GM23338 (cell line): ENCODE measurements at places on chromosomes 3 and 15.

DNA sequence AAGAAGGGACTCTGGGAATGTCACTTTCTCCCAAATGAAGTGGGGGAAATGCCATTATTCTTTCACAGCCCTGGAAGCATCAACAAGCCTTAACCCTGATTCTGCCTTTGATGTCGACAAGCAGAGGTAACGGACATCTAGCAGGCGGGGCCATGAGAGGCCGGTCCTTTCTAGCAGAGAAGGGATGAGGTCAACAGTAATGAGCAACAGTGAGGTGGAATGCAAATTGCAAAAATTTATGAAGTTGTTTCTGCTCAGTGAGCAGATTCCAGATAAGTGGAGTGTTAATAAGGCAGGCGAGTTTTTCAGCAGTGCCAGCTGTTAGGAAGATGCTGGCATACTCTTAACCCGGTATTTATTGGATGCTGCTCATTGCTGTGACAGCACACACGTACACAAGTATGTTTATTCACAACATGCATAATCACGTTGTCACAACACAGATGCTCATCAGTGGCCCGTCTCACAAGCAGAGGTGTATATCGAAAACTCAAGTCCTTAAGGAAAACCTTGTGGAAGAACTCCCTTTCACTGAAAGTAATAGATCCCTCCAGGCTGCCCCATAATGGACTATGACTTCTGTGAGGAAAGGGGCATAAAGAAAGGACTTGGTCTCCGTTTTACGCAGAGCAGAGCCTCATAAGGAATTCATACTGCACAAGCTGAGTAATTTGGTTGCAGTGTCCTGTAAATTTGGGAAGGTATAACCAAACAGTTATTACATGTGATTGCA, 329.0 kb downstream of the IGSF11 start:
- H3K4me3 ChIP-seq = no peak overlapping the region
- no peaks in the 10 kb centered on the region for H3K27me3 ChIP-seq
- no peaks in the 10 kb centered on the region for H3K4me1 ChIP-seq
- no peak for DNase-seq
- H3K36me3 ChIP-seq = no peaks in the 10 kb centered on the region
- no peak overlapping the region for H3K27ac ChIP-seq

- H3K4me1 ChIP-seq = no peaks in the 10 kb centered on the region
- H3K27me3 ChIP-seq = no peaks in the 10 kb centered on the region
- no peaks in the 10 kb centered on the region for H3K36me3 ChIP-seq
- H3K27ac ChIP-seq = no peak overlapping the region
- no peak for DNase-seq
- H3K4me3 ChIP-seq = no peak overlapping the region
Measured at GRCh38 chr3:176759815-176760506, 437.3 kb downstream of the TBL1XR1 start.

GRCh38 chr15:52103217-52104207, 9.1 kb downstream of the BCL2L10 start:
- H3K4me3 ChIP-seq = no peak overlapping the region
- no peaks in the 10 kb centered on the region for H3K36me3 ChIP-seq
- no peaks in the 10 kb centered on the region for H3K27me3 ChIP-seq
- peaks cover 1% of the 10 kb centered on the region; the same call in 1 of the 2 replicates for H3K4me1 ChIP-seq
- H3K27ac ChIP-seq = no peak overlapping the region

DNA sequence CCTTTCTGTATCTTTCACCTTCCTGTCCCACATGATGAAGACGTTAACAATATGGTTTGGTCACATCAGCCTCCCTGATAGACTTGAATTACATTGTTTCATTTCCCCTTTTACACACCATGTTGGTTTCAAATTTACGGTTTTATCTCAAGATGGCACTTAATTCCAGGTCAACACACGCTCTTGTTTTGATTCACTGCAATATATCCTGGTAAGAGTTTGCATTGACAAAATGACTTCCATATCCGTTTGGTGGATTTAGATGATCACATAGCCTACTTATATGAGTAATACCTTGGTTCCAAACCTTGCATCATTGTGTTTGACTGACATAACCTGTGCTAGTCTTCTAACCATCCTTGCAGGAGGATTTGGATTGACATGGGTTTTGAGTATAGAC, 499.4 kb downstream of the ROBO1 start:
- H3K27ac ChIP-seq = no peak overlapping the region
- no peaks in the 10 kb centered on the region for H3K36me3 ChIP-seq
- no peak overlapping the region for H3K4me3 ChIP-seq
- H3K4me1 ChIP-seq = peaks cover 9% of the 10 kb centered on the region
- no peak for DNase-seq
- no peaks in the 10 kb centered on the region for H3K27me3 ChIP-seq
